T follicular helper cell (primary cell): ENCODE measurements at places on chromosomes 16 and 17.

- DNase-seq, result peak; percentile 25
Measured at GRCh38 chr17:29369831-29370735, 20.1 kb upstream of the TAOK1 start.

DNA sequence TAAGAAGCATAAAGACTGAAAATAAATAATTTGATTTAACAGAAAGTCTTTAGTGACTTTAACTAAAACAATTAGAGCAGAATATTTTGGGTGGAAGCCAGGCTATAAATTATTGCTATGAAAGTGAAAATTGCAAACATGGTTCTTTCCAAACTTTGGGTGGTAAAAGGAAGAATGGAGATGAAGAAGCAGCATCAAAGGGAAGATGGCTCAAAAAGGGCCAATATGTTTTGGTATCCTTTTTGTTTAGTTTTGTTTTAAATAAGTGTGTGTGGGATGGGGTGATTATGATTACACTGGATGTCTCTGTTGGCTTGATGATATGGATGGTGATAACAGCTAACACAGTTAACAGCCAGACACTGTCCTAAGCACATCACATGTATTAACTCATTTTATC, 153.7 kb downstream of the CYB561 start:
- DNase-seq, result no peak

GRCh38 chr17:49764559-49765180, 739 bp upstream of the FAM117A start:
- no peak for DNase-seq

- DNase-seq, result no peak
Measured at GRCh38 chr17:2798678-2799077, 2.4 kb downstream of the RAP1GAP2 start.

- no peak for DNase-seq
Measured at GRCh38 chr17:83180264-83180995, 101.0 kb downstream of the METRNL start.

DNA sequence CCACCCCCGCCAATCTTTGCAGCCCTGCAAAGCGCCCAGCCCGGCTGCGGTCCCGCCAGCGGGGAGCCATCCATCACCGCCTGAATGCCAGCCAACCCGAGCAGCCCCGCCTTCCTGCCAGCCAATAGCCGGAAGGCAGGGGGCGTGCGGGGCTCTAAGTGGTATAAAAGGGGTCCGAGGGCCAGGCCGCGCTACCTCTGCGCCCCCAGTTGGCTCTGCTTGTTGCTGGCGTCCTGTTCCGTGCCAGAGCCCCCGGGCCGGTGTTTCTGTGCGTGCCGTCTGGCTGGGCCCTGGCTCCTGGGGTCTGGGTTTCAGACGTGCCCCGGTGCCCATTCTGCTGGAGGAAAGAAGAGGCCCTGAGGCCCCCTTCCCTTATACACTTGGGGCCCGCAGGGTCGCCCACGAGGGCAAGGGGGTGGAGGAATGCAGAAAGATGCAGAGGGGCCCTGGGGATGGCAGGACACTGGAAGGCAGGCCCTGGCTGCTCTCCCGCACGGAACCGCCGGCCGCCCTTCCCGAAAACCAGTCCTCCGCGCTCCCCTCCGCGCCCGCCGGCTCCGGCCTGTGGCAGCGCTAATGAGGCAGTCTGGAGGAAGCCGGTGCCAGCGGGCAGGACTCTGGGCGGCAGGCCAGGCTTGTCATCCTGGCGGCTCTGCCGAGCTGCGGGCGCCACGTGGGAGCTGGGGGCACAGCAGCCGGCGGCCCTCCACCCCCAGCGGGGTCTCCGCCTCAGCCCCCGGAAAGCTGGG, 14.0 kb downstream of the COPZ2 start:
- no peak for DNase-seq

GRCh38 chr16:53065461-53066061, 10.8 kb downstream of the CHD9 start:
- no peak for DNase-seq

- no peak for DNase-seq
Measured at GRCh38 chr17:14346801-14347200, 45.9 kb downstream of the HS3ST3B1 start.
